Esophagus mucosa (tissue), 1 donor: ENCODE measurements at places on chromosomes 2 and 18. TPM values are rescaled to one million over a fixed set of nuclear protein-coding genes. Genes with fewer than 3 reads are reported as not detected.

Gene KIF5C
- total RNA-seq: 0.08 TPM

Gene FAM161A
- total RNA-seq: 1.3 TPM

Gene WDR7
- total RNA-seq: 12.8 TPM

Gene ASB18
- total RNA-seq: not detected

Gene ATF2
- 18.2 TPM for total RNA-seq

Gene SH2D6
- total RNA-seq: 0.12 TPM

Gene MAP3K19
- total RNA-seq: not detected

Gene PTPN2
- 24.9 TPM for total RNA-seq

Gene DHRS9
- total RNA-seq: 23.8 TPM

Gene KCNE4
- 0.12 TPM for total RNA-seq

Gene PTPRN
- total RNA-seq: not detected

Gene TMEM198
- total RNA-seq: 1.2 TPM
